Tibial nerve (tissue), 4 donors: ENCODE measurements at places on chromosomes 7 and 10. TPM values are rescaled to one million over a fixed set of nuclear protein-coding genes. Genes with fewer than 3 reads are reported as not detected.

The CALN1 gene
- total RNA-seq: 0.22 TPM

The COL28A1 gene
- 60.0 TPM for total RNA-seq

The FAM25A gene
- total RNA-seq: not detected

DNA sequence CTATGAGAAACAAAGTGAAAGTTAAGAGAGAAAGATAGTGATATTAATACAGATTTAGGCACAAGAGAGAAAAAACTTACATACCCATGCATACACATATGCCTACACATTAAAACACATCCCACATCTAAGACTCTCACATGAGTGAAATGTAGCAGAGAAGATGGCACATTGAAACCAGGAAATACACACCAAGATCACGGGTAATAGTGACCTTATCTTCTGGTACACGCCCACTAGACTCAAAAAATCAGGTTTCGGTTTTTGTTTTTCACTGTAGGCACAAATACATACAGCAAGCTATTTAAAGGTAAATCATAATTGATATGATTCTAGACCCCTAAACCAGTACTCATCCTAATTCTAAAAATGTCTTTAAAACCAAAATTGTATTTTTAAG is 225.2 kb upstream of the TAC1 start:
- no peaks in the 10 kb centered on the region for H3K27me3 ChIP-seq
- H3K4me1 ChIP-seq: no peaks in the 10 kb centered on the region
- no peak overlapping the region for H3K27ac ChIP-seq

DNA sequence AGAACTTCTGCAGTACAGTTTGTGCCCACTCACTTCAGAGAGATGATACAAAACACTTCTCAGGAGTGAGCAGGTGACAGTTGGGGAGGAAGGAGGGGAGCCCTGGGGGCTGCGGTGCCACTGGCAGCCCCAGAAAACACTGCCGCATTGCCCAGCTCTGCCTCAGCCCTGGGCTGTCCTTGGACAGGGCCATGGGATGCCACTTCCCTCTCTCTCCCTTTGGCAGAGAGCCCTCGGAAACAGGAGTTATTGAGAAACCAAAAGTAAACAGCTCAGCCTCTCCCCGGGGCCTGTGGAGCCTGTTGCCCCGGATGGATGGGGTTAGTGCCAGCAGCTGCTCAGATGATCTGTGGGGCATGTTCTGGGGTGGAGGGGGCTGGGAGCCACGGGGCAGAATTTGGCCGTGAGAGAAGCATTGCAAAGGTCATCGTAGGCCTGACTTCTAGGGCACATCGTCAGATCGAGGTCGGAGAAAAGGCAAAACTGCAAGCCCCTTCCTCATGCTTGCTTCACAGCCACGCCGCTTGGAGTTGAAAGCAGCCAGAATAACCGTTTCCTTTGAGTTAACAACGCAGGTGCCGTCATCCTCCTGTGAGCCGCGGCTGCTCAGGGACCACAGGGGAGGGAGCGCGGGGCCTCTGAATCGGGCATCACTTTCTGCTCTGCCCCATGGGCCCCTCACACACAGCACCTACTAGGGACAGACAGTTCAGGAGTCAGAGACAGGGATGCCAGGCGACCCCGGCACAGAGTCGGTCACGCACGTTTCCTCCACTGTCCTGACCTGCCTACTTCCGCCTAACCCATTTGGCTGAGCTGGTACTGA is 256.4 kb downstream of the CAMK1D start:
- H3K36me3 ChIP-seq: no peaks in the 10 kb centered on the region
- H3K4me1 ChIP-seq: no peaks in the 10 kb centered on the region
- peak overlapping the region; percentile 13 for H3K27ac ChIP-seq

GRCh38 chr10:24857031-24857725 is 95.2 kb downstream of the PRTFDC1 start:
- DNase-seq: no peak
- H3K36me3 ChIP-seq: no peaks in the 10 kb centered on the region
- H3K27ac ChIP-seq: no peak overlapping the region
- H3K4me1 ChIP-seq: no peaks in the 10 kb centered on the region
- H3K27me3 ChIP-seq: peaks cover 5% of the 10 kb centered on the region
- H3K4me3 ChIP-seq: no peak overlapping the region

DNA sequence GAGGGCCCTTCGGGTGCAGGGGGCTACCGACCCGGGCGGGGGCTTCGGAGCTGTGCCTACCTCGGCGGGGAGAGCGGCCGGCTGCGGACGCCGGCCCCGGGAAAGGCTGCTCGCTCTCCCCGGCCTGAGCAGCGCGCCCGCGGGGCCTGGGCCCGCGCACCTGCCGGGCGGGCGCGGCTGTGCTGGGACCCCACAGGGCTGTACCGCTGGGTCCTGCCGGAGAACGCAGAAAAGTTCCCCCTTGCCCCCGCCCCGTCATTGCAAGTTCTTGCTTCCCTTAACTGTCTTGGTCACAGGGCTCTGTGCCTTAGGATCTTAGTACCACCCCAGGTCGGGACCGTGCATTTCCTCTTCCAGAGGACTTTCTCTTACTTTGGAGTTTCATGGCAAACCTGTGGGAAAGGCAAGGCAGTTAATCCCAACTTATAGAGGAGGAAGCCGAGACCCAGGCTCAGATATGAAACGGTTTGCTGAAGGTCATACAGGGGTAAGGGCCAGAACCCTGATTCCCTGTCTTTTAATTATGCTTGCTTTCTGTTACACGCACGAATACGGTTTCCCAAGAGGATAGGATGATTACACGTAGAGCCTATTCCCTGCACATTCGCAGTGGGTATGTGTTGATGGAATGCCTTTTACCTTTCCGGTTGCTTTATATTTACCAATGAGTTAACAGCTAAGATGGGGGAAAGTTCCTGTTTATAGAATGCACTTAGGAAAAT is 652 bp downstream of the PCGF5 start:
- no peaks in the 10 kb centered on the region for H3K4me1 ChIP-seq
- peak overlapping the region; percentile 99 for H3K4me3 ChIP-seq
- H3K27ac ChIP-seq: peak overlapping the region; percentile 93
- H3K36me3 ChIP-seq: no peaks in the 10 kb centered on the region
- peak; percentile 13 for DNase-seq

DNA sequence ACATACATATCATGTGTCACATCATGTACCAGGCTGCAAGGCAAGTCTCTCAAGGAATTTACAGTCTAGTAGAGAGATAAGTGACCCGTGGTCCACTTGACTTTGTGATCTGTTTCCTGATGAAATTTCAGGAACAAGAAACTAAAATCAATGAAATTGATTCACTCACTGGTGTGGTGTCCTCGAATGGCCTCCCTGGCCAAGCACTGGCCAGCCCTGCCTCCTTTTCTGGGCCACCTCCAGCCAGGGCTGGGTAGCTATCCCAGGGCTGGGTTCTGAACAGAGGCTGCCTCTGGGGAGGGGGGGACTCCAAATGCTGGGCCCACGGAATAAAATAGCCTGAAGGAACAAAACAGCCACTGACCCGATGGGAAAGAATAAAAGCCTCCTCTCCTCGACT is 182.2 kb downstream of the HERPUD2 start:
- no peaks in the 10 kb centered on the region for H3K36me3 ChIP-seq
- DNase-seq: no peak
- H3K4me3 ChIP-seq: no peak overlapping the region

DNA sequence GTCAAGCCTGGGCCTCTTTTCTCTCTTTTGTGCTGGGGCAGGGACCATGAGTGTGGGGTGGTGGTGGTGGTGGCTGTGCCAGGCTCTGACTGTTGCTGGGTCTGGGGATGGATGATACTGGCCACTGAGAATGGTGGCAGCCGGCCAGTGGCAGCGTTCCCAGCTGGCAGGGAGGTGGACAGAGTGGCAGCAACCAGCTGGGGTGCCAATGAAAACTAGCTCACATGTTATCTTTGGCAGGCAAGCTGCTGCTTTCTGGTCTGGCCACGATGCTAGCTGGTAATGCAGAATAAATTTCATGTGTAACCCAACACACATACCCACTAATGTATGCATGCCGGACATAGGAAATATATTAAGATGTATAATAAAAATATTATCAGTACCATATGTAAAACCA is 95.0 kb upstream of the SLC26A5 start:
- no peak overlapping the region for H3K4me3 ChIP-seq
- H3K27me3 ChIP-seq: no peaks in the 10 kb centered on the region
- no peaks in the 10 kb centered on the region for H3K4me1 ChIP-seq
- no peak overlapping the region for H3K27ac ChIP-seq
- no peak for DNase-seq

- H3K4me3 ChIP-seq: no peak overlapping the region
- no peak overlapping the region for H3K27ac ChIP-seq
- no peaks in the 10 kb centered on the region for H3K4me1 ChIP-seq
- no peaks in the 10 kb centered on the region for H3K36me3 ChIP-seq
- no peaks in the 10 kb centered on the region for H3K27me3 ChIP-seq
Observed at GRCh38 chr10:124025660-124026588, 67.5 kb downstream of the CHST15 start.

The PTF1A gene
- total RNA-seq: 0.90 TPM

DNA sequence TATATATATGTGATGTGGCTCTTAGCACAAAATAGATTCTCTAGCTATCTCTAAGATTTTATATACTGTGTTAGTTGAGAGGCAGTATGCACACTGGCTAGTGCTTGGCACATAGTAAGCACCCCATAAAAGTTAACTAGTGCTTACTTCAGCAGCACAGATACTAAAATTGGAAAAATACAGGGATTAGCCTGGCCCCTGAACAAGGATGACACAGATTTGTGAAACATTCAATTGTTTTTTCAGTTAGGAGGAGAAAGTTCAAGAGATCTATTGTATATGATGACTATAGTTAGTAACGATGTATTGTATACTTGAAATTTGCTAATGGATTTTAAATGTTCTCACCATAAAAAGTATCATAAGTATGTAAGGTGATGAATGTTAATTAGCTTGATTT is 78.3 kb upstream of the LRRC17 start:
- H3K4me1 ChIP-seq: peaks cover 3% of the 10 kb centered on the region
- DNase-seq: no peak
- no peak overlapping the region for H3K27ac ChIP-seq
- no peak overlapping the region for H3K4me3 ChIP-seq
- H3K36me3 ChIP-seq: peaks cover 32% of the 10 kb centered on the region

- no peak overlapping the region for H3K4me3 ChIP-seq
- no peaks in the 10 kb centered on the region for H3K36me3 ChIP-seq
- peaks cover 10% of the 10 kb centered on the region for H3K4me1 ChIP-seq
- DNase-seq: no peak
- no peak overlapping the region for H3K27ac ChIP-seq
Observed at GRCh38 chr7:18509481-18509880, 13.9 kb downstream of the HDAC9 start.

- H3K27me3 ChIP-seq: no peaks in the 10 kb centered on the region
- H3K27ac ChIP-seq: peak overlapping the region; percentile 9
- H3K4me3 ChIP-seq: no peak overlapping the region
- no peaks in the 10 kb centered on the region for H3K36me3 ChIP-seq
Observed at GRCh38 chr10:118745056-118745455, 9.7 kb downstream of the CACUL1 start.

The EBF3 gene
- total RNA-seq: 33.9 TPM

DNA sequence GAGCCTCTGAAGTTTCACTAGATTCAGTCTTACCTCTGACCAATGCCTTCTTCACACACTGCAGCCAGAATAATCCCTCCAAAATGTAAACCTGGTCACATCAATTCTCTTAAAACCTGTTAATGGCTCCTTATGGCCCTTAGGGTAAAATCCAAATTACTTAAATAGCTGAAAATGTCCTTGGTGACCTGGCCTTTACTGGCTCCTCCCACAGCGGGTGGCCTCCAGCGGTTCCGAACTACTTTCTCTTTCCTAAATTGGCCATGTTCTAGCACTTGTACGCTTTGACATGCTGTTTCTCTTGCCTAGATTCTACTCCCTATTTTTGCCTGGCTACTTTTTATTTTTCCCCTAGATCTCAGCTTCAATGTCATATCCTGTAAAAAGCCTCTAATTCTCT is 36.1 kb downstream of the AGK start:
- no peaks in the 10 kb centered on the region for H3K36me3 ChIP-seq
- peak overlapping the region; percentile 34 for H3K27ac ChIP-seq
- DNase-seq: no peak
- peaks cover 26% of the 10 kb centered on the region for H3K4me1 ChIP-seq

The C7orf57 gene
- 0.21 TPM for total RNA-seq

The GDF2 gene
- total RNA-seq: not detected

The ITGA8 gene
- total RNA-seq: 5.5 TPM

DNA sequence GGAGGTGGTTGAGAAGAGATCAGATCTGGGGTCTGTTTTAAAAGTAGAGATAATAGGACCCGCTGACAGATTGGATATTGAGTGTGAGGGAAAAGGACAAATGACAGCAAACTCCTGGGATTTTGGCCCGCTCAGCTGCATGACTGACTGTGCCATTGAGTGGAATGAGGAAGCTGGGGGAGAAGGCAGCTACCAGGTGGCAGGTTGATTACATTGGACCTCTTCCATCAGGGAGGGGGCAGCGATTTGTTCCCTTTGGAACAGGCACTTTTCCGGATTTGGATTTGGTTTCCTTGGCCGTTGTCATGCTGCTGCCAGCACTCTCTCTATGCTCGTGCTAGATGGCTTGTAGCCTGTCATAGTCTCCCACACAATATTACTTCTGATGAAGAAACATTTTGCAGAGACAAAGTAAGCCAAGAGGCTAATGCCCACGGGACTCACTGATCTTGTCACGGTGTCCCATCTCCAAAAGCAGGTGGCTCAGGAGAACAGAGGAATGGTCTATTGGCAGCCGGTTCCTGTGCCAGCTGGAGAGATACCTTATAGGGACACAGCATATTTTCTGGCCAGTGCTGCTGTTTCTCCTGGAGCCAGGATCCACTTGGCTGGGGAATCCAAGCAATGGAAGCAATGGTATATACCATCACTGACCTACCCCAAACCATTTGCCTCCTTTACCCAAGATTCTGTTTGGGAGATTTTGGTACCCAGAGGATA is 69.1 kb upstream of the WAC start:
- no peak overlapping the region for H3K27ac ChIP-seq
- no peak overlapping the region for H3K4me3 ChIP-seq
- H3K27me3 ChIP-seq: no peaks in the 10 kb centered on the region
- no peaks in the 10 kb centered on the region for H3K4me1 ChIP-seq
- no peaks in the 10 kb centered on the region for H3K36me3 ChIP-seq

The RPEL1 gene
- not detected for total RNA-seq

The IKZF1 gene
- 20.0 TPM for total RNA-seq

DNA sequence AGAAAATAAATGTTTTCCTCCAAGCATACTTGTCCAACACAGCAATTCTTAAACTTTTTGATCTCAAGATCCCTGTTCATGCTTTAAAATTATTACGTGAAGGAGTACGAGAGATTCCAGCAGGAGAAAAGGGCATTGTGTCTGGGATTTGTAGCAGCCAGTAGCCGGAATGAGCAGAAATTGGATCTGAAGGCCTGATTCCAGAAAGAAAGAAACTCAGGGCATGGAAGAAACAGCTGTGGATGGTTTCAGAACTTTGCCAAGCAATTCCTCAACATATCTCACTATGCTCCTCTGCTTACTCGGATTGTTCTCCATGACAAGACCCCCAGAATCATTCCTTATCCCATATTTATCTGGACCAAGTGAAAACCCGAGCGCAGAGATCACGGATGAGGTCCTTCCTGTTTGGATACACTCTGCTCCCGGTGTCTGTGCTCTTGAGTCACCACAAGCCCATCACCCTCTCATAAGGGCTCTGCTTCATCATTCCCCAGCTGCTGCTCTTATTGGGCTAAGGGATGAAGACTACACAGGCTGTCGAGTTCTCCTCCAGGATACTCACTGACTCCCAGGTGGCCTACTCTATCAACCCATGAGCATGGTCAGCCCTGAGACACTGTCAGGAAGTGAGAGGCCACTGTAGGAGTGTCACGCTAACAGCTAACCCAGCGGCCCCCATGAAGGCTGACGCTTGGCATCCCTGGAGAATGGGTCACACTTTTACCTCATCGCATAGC is 121.0 kb upstream of the LANCL2 start:
- no peaks in the 10 kb centered on the region for H3K4me1 ChIP-seq
- no peaks in the 10 kb centered on the region for H3K27me3 ChIP-seq
- no peak for DNase-seq
- H3K36me3 ChIP-seq: no peaks in the 10 kb centered on the region

- no peaks in the 10 kb centered on the region for H3K27me3 ChIP-seq
- H3K27ac ChIP-seq: no peak overlapping the region
- no peaks in the 10 kb centered on the region for H3K4me1 ChIP-seq
- H3K4me3 ChIP-seq: no peak overlapping the region
Observed at GRCh38 chr10:49433069-49433468, 37.2 kb upstream of the DRGX start.

The CAMK2B gene
- 9.9 TPM for total RNA-seq
